ENCODE measurements at places on chromosomes 13 and 19. TPM values are rescaled to one million over a fixed set of nuclear protein-coding genes. Genes with fewer than 3 reads are reported as not detected.

DNA sequence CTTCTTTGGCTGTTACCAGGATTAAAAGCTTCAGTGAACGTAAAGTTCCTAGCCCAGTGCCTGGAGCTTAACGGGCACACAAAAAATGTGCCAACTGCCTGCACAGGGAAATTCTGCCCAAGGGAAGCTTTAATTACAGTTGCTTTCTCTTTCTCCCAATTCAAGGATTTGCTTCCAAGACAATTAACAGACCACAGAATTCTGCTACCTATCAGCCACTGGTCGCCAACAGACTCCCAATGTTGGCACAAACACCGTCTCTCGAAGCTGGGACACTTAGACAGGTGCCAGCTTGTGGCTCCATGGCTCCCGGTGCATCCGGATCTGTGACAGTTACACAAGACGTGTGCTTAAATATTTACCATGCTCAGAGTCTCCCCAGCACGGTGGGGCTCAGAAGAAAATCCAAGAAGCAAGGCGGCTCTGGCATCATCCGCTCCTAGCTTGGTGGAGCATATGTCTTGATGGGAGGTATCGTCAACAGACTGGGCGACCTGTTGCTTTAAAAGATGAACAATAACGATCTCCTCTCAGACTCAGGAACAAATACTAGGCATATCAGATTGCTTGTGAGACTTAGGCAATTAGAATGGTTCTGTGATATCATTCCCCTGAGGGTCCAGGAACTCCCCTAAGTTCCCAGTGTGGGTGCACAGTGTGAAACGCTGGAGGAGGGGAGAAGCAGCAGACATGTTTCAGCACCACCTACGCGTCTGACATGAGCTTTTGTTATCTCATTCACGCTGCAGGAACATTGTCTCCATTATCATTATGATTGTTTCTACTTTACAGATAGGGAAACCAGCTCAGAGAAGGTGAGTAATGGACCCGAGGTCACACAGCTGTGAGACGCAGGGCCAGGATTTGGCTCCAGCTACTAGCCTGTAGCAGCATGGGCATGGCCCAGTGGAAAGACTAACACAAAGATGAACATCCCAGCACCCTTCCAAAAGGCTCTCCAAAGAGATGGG is 61.6 kb downstream of the ALOX5AP start:
- DNase-seq, result no peak

DNA sequence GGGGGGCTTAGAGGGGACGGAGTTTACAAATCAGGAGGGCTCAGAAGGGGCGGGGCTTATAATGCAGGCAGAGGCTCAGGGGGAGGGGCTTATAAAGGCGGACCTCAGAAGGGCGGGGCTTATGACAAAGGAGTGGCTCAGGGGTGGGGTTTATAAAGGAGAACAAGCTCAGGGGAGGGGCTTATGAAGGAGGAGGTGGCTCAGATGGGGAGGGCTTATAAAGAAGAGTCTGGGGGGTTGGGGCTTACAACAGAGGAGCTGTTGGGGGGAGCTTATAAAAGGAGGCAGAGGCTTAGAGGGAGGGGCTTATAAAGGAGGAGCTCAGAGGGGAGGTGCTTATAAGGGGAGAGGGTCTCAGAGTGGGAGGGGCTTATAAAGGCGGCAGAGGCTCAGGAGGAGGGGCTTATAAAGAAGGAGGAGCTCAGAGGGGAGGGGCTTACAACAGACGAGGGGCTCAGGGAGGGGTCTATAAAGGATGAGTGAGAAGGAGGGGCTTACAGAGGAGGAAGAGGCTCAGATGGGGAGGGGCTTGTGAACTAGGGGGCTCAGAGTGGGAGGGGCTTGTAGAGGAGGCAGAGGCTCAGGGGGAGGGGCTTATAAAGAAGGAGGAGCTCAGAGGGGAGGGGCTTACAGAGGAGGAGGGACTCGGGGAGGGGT is 1.0 kb downstream of the SMIM24 start:
- no peak for DNase-seq

FGF22 gene
- polyA plus RNA-seq, result 0.91 TPM

AMER2 gene
- polyA plus RNA-seq, result 0.43 TPM

DNA sequence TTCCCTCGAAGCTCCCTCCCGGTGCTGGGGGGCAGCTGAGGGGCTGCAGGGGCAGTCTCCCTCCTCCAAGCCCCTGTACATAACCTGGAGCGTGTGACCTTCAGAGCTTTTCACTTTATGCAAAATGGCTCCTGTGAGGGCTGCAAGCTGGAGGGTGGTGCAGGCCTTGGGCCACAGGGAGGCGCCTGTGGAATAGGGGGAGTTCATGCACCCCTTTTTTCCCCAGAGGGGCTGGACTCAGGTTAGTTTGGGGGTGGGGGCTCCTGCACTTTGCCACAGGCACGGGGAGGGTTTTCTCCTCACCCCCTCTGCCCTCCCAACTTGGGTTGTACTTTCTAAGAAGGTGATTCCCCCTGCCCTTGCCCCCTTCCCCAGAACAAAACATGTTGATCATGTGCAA is 6.6 kb upstream of the PRR19 start:
- no peak for DNase-seq

GRCh38 chr19:52237197-52237596 is 32.2 kb upstream of the ZNF766 start:
- DNase-seq, result no peak

- DNase-seq, result peak; percentile 7
Measured at GRCh38 chr13:49220856-49221589, 885 bp downstream of the MLNR start.

GRCh38 chr19:42532891-42533290 is 4.6 kb upstream of the CEACAM1 start:
- no peak for DNase-seq

GRCh38 chr13:98155475-98156109 is 12.7 kb downstream of the FARP1 start:
- DNase-seq, result no peak

- no peak for DNase-seq
Measured at GRCh38 chr13:48222358-48223301, 10.4 kb upstream of the ITM2B start.

TYROBP gene
- polyA plus RNA-seq, result 14.6 TPM
